ENCODE measurements at places on chromosomes 3 and 15.

DNA sequence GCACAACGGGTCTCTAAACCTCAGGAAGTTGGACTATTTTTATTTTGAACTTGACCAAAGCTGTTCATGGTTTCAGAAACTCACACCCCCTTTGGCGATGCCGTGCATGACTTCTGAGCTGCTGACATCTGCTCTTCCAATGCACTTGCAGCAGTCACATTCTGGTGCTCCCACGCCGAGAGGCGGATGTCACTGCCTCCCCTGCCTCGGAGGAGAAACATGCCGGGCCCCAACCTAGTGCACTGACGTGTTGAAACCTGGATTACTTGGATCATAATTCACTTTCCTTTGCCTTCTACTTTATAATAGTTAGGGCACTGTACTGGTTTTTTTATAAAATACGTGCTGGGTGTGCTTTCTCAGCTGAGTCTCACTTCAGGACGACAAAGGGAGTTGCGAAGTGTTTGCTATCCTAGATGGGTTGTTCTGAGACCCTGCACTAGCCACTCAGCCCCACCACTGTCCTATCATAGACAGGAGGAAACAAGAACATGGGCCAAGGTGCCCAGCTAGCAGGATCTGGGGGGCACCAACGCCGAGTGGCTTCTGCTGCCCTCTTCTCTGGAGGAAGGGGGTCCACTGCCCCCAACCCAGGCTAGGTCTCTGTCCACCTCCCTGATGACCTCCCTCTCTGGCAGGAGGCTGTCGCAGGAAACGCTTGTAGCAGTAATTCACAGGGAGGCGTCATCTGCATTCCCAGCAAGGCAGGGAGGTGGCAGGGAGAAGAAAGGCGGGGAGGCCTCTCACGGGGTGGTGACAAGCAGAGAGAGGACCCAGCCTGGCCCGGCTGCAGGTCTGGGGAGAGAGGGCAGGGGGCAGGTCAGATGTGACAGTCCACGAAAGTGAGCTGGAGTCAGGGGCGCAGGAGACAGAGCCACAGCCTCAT, 158.8 kb upstream of the IQSEC1 start:
- no peak for DNase-seq

DNA sequence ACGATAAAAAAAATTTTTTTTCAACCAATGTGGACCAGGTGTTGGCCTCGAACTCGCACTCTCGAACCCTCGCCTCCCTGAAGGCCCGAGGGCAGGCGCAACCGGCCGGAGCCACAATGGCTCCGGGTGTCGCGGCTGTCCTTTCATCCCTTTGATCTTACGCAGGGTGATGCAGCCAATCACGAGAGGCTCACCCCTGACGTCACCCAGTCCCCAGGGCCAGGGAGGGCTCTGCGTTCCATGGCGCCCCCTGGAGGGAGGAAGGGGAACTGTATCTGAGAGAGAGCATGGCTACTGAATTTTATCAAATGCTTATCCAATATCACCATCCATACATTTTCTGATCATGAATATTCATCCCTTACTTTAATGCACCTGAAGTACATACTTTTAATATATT, 15.4 kb upstream of the GMNC start:
- DNase-seq, result no peak

- no peak for DNase-seq
Measured at GRCh38 chr3:143247073-143247472, 127.5 kb downstream of the CHST2 start.

GRCh38 chr3:13519006-13519791, 29.7 kb upstream of the FBLN2 start:
- DNase-seq, result no peak

GRCh38 chr3:185058796-185059195, 94.1 kb downstream of the C3orf70 start:
- no peak for DNase-seq

DNA sequence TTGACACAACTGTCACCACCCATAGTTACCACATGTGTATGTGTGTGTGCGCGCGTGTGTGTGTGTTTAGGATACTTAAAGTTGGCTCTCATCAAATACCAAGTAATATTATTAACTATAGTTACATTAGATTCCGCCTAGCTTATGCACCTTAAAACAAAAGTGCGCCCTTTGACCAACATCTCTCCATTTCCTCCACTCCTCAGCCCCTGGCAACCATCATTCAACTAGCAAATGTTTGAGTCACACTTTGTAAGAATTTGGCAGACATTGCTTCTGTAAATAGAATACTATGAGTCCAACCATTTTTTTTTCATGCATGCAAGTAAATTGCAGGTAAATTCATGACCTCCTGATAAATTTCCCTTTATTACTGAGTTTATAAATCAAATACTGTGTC, 169.3 kb downstream of the GBE1 start:
- DNase-seq, result no peak

GRCh38 chr3:158532099-158532734, 38.8 kb upstream of the MLF1 start:
- DNase-seq, result no peak

- DNase-seq, result no peak
Measured at GRCh38 chr15:56468401-56468800, 3.5 kb upstream of the MNS1 start.

DNA sequence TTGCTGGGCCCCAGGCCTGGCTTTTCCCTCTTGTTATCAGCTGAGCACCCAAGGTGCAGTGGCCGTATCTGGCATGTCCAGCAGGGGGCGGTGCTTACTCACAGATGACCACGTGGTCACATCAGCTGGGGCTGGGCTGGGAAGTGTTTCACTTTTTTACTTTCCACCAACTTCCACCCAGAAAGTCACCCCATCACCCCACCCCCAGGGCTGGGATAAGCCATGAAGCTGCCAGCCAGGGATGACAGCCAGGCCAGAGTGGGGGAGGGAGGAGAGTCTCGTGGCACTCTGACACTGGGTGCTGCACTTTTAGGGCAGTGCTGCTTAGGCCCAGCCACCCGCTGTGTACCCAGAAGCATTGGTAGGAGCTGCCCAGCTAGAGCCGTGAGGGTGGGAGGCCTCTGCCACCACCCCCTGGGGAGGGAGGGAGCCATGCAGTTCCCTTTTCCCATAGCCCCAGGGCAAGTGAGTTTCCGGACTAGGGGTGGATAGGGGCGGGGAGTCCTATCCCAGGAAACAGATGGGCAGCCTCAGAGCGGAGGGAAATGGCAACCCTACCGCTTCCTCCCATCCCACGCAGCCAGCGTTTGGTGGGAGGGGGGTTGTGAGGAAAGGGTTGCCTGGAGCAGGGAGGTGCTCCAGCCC, 6.1 kb downstream of the PPCDC start:
- peak; percentile 89 for DNase-seq

GRCh38 chr3:39136533-39137434, 16.6 kb downstream of the CSRNP1 start:
- no peak for DNase-seq

DNA sequence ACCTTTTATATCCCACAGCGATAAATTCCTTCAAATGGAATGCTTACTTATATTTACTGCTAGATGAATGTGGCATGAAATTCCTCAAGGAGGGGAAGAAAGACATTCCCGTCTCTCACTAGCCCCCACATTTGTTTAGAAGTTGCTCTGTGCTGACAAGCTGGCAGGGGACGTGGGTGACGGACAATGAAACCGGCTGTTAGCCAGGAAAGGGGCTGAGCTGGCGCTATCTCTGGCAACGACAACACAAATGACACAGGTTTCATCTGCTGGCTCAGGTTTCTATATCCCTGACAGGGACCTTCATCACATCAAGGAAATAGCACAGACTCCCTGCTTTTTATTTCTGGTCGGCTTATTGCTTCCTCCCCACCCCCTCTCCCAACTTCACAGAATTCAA, 15.8 kb downstream of the RUVBL1 start:
- no peak for DNase-seq

DNA sequence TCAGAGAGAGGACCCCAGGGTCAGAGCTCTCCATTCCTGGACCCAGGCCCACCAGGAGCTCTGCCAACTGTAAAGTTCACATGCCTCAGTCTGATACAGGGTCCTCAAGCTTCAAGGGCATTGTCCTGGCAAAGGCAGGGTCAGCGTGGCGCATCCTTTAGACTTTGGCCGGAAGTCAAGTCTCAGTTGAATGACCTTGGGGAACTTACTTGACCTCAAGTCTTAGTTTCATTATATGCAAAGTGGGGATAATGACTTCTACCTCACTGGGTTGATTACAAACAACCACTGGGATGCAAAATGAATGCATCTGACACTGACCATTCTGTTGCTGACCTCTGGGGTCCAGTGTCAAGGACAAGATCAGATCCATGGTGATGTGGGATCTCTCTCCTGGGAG, 70.6 kb upstream of the CTSH start:
- DNase-seq, result no peak

DNA sequence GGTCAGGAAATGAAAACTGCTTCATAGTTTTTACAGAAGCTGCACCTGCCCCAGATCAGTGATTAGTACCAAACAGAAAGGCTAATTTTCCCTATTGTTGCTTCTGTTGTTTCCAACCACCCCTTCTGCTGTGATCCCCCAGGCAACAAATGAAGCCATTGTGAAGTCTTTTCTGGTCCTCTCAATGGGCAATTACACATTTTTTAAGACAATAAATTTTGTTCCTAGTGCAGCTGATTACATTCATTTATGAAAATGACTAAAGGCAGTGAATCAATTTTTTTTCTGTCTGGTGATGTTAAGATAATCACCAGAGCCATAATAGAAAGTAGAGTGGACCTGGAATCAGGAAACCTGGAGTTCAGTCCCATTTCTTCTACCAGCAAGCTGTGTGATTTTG, 32.7 kb downstream of the GLDN start:
- DNase-seq, result no peak

DNA sequence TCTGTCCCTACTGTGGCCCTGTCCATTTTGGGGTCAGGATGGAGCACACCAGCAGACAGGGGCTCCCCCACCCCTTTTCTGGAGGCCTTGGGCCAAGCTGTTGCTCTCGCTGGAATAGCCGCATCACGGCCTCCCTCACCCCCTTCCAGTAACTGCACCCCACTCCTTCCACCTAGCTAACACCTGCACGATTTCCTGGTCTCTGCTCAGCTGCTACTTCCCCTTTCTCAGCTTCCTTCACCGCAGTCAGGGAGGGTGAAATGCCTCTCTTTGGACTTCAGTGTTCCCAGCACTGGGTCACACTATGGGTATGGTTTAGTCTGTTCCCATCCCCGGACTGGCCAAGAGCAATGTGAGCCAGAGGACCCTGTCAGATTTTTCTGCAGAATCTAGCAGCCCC, 400.2 kb downstream of the MCTP2 start:
- no peak for DNase-seq

- no peak for DNase-seq
Measured at GRCh38 chr3:151213881-151214280, 10.9 kb upstream of the GPR171 start.

GRCh38 chr3:197749315-197749600, 425 bp upstream of the FYTTD1 start:
- DNase-seq, result no peak

- no peak for DNase-seq
Measured at GRCh38 chr15:85730001-85730820, 64.5 kb downstream of the KLHL25 start.

- no peak for DNase-seq
Measured at GRCh38 chr3:134666466-134666865, 15.6 kb upstream of the KY start.

- no peak for DNase-seq
Measured at GRCh38 chr15:61106044-61106834, 122.9 kb downstream of the RORA start.

DNA sequence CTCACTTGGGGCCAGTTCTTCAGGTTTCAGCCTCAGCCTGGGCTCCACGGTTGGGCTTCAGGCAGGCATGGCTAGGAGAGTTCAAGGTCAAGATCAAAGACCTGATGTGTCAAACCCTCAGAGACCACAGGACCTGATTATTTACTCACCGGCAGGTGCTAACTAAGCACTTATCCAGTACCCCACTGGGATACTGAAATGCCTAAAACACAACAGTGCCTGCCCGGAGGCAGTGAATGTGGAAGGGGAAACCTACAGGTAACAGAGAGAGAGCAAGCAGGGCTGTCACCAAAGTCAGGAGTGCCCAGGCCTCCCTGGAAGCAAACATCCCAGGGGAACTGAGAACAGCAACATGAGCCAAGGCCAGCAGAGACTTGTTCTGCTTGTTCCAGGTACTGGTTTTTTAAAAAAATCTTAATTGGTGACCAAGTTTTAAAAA, 6.7 kb downstream of the IDH2 start:
- DNase-seq, result peak; percentile 79

DNA sequence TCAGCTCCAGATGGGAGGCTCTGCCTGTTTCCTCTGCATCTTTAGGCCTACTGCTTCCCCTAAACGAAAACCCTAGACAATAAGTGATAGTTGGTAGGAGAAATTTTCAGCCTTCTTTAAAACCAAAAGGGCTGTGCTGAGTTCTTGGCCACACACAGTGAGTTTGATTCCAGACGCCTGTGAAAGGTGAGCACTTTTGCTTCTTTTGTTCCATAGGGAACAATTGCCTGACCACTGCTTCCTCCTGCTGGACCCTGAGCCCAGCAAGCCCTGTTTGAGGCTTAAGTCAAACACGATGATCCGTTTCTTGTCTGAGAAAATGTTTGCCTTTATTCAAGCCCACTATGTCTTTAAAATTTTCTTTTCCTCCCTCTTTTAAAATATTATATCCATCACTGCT, 493.9 kb downstream of the ZIC1 start:
- no peak for DNase-seq
